ENCODE measurements at places on chromosomes 4 and X.
A peak's percentile ranks its signal among the peaks of the same experiment; 100 is the strongest.

GRCh38 chr4:66575008-66575696 lies 904.9 kb upstream of the EPHA5 start:
- DNase-seq, result peak; percentile 94

DNA sequence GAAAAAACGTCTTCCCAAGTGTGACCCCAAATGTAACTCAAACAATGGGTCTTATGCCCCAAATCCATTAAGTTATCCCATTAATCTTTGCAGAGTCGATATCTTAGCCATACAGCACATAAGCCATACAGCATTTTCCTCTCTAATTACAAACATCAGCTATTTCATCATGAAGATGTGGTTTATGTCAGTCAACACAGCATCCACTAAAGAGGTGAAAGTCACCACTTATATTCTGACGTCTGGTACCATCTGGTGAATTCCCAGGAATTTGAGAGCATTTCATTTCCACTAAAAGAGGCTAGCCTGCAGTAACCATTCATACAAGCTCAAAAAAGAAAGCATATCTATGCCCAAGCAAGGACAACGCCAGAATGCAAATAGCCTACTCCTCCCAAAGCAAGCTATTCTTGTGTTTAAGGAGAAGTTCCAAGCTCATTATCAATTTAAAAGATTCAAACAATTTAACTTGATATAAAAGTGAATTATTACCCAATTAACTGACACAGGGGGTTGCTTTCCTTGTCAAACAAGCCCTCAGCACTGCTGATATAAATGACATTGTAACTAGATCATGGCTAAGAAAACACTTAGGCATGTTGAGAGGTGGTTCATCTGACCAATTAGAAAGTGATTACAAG lies 203.3 kb downstream of the ANTXR2 start:
- no peak for DNase-seq

DNA sequence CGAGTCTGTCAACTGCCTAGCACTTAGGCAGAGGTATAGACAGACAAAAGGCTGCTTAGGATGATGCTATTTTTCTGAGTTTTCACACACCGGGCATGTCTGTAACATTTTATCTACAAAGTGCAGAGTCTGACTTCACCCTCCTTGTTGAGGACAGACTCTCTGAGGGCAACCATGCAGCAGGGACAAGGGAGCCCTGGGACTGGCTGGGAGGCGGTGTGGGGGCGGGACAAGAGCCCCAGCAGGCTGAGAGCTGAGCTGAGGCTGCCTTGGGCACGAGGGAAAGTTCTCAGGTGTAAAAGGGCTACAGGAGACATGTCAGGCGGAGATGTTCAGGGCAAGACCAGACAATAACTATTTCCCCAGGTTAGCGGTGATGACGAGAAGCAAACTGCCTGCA lies 81.6 kb downstream of the GATB start:
- DNase-seq, result no peak

DNA sequence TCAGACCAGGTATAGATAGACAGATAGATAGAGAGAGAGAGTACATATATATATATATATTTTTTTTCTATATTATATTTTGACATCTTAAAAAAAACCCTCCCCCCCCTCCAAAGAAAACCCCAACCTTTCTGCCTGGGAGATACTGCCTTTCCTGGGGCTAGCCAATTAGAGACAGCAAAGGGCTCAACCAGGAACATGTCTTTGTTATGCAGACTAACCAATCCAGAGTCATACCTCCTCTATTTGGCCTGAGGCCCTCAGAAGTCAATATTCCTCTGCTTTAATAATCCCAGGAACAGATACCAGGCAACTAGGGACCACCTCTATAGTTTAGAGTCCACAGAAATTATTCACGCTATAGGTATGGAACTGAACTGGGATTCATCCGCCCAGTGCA lies 135.6 kb upstream of the MAD2L1 start:
- no peak for DNase-seq

DNA sequence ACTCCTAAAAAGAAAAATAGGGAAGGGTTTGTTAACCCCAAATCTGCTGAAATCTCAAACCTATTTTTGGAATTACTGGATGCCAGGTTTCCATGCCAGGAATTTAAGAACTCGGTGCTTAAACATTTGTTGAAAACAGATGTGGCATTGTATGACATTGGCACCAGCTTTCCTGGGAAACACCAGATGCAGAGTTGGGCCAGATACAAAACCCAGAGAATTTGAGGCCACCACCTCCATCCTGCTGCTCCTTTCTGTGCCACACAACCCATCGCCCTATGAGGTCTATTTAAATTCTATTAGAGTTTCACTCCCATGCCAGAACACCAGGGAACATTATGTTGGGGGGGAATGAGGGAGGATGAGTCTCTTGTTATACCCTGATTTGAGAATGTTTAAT lies 71.7 kb downstream of the ARAP2 start:
- DNase-seq, result no peak

DNA sequence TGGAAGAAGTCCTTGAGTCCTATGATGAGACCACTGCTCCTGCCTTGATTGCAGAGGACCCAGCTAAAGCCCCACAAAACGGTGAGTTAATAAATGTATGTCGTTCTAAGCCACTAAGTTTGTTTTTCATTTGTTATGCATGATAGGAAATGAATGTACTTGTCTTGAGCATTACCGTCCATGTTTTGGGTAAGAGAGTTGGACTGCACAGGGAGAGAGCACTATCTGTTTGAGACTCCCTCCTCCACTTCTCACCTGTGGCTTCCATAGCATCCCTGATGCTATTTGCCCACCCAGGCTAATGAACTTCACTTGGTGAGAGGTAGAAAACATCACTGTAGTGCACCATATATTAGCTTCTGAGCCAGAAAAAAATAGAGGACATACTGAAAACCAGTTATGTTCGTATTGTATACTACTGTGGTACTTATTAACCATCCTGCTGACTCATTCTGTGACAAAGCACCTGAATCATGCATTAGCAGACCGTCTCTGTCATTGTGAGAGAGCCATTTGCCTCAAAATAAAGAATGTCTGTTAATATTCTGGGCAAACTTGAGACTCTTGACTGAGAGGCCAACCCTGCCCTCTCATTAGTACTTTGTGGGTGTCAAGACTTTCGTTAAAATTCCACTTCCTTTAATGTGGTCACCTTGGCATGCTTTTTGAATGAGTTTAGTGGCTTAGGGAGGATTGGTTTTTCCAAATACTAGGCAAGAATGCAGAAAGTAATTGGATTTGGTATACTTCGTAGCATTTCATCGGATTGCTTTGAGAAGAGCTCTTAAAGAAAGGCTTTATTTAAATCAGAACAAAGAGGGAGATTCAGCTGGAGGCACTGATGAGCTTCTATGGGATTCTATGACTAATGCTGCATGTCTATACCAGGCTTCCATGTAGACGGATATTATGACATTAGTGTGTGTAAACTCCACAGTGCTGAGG lies 99.3 kb upstream of the GRPR start:
- DNase-seq, result peak; percentile 99

GRCh38 chr4:100979736-100980135 lies 367.6 kb downstream of the PPP3CA start:
- DNase-seq, result no peak

- DNase-seq, result no peak
Observed at GRCh38 chr4:165288226-165288625, 39.2 kb upstream of the MSMO1 start.

GRCh38 chr4:80173401-80173800 lies 23.9 kb upstream of the PRDM8 start:
- peak; percentile 83 for DNase-seq

- DNase-seq, result peak; percentile 94
Observed at GRCh38 chrX:2385224-2385623, 115.6 kb downstream of the DHRSX start.

Data from kidney tubule cell (primary cell).